ENCODE measurements at places on chromosomes 7 and 10.

- no peak for DNase-seq
Observed at GRCh38 chr10:116747325-116747724, 5.0 kb upstream of the HSPA12A start.

DNA sequence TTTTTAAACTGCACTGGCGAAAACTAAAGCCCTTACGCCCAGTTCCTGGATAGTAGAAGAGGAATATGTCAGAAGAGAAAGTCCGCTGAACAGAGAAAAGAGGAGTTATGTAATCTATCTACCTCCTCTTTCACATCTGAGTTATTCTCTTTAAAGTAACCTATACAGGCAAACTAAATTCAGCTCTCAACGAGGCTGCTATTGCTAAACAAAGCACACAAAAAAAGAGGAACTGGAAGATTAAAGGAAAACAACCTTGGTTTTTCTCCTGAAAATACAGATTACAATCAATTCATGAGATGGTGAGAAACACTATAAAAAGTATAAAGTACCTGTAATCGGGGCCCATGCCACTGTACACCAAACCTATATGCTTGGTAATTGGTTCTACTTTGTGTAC lies 5.8 kb downstream of the PSMA2 start:
- DNase-seq: no peak

GRCh38 chr7:6299774-6300173 lies 27.4 kb upstream of the CYTH3 start:
- DNase-seq: no peak

DNA sequence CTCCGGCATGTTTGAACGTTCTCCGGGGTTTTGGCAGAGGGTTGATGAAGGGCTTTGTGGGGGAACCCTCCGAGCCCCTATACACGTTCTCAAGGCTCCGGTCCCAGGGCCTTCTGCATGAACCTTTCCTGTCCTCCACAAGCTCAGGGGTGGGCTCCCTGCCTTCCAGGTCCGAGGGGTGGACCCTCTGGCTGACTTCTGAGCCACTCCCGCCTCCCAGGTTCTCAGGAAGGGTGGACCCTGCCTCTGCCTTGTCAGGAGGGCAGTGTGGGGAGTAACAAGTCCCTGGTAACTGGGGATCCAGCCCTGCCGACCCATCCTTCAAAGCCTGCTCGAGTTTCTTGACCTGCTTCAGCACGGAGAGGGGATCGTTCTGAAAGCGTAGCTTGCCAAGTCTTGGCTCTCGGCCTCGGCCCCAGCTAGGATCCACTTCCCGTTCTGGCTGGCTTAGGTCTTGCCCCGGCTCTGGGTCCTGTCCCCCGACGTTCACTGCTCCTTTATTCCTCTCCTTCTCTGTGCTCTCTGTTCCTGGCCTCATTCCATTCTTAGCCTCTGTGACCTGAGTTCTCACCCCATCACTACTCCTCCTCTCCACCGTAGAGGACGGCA lies 38.9 kb downstream of the DENND2A start:
- no peak for DNase-seq

DNA sequence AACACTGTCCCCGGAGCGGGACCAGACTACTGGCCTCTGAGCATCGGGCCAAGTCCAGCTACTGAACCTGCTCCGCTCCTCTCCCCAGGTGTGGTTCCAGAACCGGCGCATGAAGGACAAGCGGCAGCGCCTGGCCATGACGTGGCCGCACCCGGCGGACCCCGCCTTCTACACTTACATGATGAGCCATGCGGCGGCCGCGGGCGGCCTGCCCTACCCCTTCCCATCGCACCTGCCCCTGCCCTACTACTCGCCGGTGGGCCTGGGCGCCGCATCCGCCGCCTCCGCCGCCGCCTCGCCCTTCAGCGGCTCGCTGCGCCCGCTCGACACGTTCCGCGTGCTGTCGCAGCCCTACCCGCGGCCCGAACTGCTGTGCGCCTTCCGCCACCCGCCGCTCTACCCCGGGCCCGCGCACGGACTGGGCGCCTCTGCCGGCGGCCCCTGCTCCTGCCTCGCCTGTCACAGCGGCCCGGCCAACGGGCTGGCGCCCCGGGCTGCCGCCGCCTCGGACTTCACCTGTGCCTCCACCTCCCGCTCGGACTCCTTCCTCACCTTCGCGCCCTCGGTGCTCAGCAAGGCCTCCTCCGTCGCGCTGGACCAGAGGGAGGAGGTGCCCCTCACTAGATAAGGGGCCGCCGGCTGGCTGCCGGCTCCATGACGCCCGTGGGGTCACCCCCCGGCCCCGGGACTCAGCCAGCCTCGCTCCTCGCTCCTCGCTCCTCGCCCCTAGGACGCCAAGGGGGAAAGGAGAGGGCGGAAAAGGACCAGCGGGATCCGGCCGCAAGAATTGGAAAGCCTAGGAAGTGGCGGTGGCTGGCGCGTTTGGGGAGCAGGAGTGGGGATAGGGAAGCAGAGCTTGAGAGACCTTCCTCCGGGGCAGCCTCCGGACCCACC lies 3.4 kb downstream of the EVX1 start:
- no peak for DNase-seq

DNA sequence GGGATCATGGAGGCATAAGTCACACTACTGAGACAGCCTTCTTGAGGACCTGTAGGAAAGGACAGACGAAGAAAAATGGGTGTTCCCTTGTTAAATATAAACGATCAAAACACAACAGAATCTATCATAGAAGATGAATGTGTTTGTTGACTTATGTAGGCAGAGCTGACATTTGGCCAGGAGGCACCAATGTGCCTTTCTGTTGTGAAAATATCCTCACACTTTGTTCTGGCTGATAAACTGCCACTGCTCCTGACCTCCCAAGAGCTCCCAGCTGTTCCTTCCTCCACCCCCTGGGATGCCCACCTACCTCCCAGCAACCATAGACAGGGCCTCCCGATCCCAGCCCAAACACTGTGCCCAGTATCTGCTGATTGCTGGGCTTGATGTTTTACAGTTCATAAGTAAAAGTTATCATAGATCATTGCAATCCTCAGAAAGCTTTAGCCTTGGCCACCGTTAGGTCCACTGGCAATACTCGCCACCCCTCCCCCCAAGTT lies 116.6 kb downstream of the CTTNBP2 start:
- no peak for DNase-seq

- DNase-seq: no peak
Observed at GRCh38 chr7:55556492-55556891, 15.8 kb downstream of the VOPP1 start.

All from stimulated activated CD4-positive, alpha-beta T cell treated with anti-CD3 and anti-CD28 coated beads, TNF-alpha, amount 100 ng/mL, for 4 hours (primary cell).